ENCODE measurements at places on chromosomes 12 and 14.

- DNase-seq, result no peak
These were observed 25.7 kb upstream of the COCH start for GRCh38 chr14:30848449-30849240.

- DNase-seq, result no peak
These were observed 47.4 kb downstream of the RTN1 start for GRCh38 chr14:59823179-59823578.

- DNase-seq, result peak; percentile 80
These were observed 178.7 kb downstream of the PAWR start for GRCh38 chr12:79512068-79512467.

DNA sequence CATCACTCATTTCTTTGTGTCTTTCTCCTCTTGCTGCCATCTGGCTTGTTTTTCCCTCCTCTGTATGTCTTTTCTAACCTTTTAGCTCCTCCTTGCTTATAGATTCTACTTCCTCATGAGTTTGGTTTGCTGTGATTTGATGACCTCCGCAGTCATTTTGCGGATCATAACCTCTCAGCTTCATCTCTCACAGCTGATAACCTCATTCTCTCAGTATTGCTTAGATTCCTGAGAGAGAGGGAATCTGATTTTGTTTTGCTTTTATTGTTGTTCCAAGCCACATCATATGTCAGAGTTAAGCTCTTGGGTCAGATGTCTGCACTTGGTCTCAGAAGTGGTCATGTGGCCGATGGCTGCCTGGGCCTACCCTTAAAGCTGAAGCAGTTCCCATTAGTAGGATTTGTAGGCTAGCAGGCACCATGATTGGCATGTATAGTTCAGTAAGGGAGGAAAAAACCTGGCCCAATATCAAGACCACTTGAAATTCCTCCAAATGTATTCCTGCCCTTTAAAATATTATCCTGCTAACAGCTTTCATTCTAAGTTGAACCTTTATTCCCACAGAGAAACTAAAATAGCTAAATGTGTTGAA is 13.5 kb downstream of the ZNF664 start:
- no peak for DNase-seq

- DNase-seq, result no peak
These were observed 32.9 kb upstream of the IGF1 start for GRCh38 chr12:102513272-102513671.

DNA sequence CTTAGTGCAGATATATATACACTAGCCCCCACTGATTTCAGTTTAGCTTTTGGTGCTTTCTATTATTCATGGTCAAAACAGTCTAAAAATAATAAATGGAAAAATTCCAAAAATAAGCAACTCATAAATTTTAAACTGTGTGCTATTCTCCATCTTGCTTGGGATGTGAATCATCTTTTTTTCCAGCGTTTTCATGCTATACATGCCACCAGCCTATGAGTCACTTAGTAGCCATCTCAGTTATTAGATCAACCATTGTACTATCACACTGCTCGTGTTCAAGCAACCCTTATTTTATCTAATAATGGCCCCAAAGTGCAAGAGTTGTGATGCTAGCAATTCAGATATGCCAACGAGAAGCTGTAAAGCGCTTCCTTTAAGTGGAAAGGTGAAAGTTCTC is 73.9 kb upstream of the KRR1 start:
- no peak for DNase-seq

DNA sequence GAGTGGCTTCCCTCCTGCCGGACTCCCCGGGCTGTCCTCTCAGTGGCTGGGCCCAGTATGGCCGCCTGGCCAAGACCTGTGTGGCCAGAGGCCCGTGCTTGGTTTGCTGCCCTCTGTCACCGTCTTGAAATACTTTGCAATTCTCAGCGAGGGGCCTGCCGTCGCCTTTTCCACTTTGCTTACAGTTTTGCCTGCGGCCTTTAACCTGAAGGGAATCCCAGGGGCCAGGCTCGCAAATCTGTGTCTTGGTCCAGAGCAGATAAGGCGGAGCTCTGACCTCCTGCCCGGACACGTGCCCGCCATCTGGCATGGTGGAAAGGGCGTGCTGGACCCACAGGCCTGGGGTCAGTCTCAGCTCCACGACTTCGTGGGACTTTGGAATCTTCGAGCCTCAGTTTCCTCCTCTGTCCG is 10.9 kb upstream of the AMN start:
- no peak for DNase-seq

DNA sequence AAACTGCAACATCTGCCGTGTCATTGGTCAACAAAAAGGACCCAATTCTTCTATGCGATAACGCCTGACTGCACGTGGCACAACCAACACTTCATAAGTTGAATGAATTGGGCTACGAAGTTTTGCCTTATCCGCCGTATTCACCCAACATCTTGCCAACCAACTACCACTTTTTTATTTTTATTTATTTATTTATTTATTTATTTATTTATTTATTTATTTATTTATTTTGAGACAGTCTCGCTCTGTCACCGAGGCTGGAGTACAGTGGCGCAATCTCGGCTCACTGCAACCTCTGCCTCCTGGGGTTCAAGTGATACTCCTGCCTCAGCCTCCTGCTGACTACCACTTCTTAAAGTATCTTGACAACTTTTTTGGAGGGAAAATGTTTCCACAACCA is 127.4 kb downstream of the RASSF9 start:
- no peak for DNase-seq

GRCh38 chr12:51321882-51322281 is 2.1 kb downstream of the BIN2 start:
- no peak for DNase-seq

- DNase-seq, result no peak
These were observed 12.5 kb downstream of the PAWR start for GRCh38 chr12:79678306-79678705.

GRCh38 chr12:19550626-19551025 is 111.3 kb downstream of the AEBP2 start:
- DNase-seq, result no peak

GRCh38 chr12:41661141-41661765 is 473.1 kb downstream of the PDZRN4 start:
- DNase-seq, result no peak

GRCh38 chr12:79858518-79858917 is 76.4 kb downstream of the PPP1R12A start:
- no peak for DNase-seq

DNA sequence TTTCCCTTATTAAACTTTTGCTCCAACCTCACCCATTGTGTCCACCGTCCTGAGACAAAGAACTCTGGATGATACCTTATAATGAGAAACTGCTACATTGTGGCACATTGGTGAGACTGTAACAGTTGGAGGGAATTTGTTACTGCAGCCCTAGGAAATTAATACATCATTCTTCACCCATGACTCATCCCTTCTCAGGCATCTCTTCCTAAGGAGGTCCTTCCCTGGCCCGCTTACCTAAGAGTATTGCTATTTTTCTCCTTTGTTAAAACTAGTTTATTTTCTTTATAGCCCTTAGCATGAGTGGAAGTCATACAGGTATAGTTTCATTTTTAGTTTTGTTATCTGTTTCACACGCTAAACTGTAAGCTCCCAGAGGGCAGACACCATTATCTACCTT is 87.1 kb downstream of the TMEM260 start:
- DNase-seq, result no peak

Data from NCI-H526 treated with DMSO at 0.1 percent for 48 hours (cell line).